Coronary artery (tissue), 2 donors: ENCODE measurements at places on chromosomes 1 and 21.

GRCh38 chr1:236111527-236112331 is 30.6 kb upstream of the GPR137B start:
- no peak for DNase-seq

- peak; percentile 83 for DNase-seq
These were observed 22.6 kb downstream of the ETNK2 start for GRCh38 chr1:204128964-204129896.

GRCh38 chr1:190439447-190439846 is 38.2 kb downstream of the BRINP3 start:
- no peak for DNase-seq

GRCh38 chr1:22387919-22388580 is 63.6 kb upstream of the ZBTB40 start:
- no peak for DNase-seq

- DNase-seq = no peak
These were observed 542.7 kb upstream of the ADGRL4 start for GRCh38 chr1:79549201-79549600.

GRCh38 chr1:203054642-203055041 is 28.4 kb downstream of the PPFIA4 start:
- no peak for DNase-seq

GRCh38 chr1:74328851-74329250 is 93.7 kb downstream of the TNNI3K start:
- DNase-seq = no peak

- no peak for DNase-seq
These were observed 1.6 kb upstream of the ENO1 start for GRCh38 chr1:8879922-8880676.

DNA sequence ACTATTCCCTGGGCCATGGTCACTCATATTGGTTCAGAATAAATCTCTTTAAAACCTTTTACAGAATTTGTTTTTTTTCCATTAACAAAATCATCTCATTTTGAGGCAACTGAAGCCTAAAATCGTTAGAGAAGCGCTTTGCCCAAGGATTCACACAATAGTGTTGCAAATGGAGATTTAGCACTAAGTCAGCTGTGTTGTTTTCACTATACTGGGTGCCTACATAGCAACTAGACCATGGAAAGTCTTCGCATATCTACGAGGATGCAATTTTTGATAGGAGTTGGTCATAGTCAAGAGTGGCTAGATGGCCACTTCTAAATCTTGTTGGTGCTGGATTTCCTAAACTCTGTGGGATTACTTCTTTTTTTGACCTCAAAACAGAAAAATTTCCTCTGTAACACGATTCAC is 530 bp upstream of the TIPRL start:
- DNase-seq = no peak

DNA sequence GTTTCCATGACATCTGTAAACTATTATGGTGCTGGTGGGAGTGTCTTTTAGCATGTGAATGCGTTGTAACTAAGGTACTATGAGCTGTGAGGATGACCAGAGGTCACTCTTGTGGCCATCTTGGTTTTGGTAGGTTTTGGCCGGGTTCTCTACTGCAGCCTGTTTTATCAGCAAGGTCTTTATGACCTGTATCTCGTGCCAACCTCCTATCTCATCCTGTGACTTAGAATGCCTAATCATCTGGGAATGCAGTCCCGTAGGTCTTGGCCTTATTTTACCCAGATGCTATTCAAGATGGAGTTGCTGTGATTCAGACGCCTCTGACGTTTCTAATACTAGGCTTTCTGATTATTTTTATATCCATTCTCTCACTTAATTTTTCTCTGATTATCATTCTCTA is 9.4 kb downstream of the NCAM2 start:
- DNase-seq = no peak

DNA sequence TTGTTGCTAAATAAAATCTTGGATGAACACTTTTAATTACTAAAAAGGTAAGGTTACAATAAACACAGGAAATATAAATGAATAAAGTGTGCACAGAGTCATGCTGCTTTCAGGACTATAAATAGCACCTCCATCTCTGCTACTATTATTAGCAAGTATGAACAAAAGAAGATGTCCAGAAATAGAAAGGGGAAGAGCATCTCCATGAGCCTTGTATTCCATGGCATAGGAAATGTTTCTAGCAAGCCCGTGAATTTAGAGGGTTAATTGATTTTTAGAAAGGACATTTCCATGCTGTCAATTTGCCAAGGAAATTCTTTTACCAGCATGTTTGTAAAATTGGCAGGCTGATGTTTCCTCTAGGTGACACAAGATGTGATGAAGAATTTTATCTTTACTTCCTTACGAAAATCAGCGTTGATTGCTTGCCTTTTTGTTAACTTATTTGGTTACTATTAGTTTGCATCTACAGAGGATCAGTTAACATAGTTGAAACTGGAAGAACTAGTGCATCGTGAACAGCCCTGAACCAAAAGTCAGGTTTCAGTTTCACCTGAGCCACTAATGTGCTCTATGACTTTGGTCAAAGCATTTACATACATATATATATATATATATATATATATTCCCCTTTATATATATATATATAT is 45.3 kb downstream of the NR5A2 start:
- no peak for DNase-seq

DNA sequence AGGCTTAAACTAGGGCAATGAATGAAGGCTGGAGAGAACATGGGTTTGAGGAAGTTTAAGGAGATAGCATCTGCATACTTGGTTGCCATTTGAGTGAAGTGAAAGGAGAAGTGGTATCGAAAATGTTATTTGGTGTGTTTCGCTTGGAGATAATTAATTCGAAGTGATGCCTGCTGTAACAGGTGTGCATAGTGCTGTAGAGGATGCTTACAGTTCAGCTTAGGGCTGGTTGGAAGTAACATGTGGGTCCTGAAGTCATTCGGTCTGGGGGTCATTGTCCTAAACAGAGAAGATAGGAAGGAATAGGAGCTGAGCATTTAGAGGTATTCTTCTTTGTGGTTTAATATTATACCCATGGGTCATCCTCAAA is 301 bp upstream of the NUDT17 start:
- no peak for DNase-seq

GRCh38 chr21:37917612-37918011 is 1.4 kb upstream of the KCNJ6 start:
- no peak for DNase-seq

- no peak for DNase-seq
These were observed 52.6 kb downstream of the DESI2 start for GRCh38 chr1:244705261-244706234.

- no peak for DNase-seq
These were observed 498.1 kb downstream of the LMO4 start for GRCh38 chr1:87826681-87827251.

DNA sequence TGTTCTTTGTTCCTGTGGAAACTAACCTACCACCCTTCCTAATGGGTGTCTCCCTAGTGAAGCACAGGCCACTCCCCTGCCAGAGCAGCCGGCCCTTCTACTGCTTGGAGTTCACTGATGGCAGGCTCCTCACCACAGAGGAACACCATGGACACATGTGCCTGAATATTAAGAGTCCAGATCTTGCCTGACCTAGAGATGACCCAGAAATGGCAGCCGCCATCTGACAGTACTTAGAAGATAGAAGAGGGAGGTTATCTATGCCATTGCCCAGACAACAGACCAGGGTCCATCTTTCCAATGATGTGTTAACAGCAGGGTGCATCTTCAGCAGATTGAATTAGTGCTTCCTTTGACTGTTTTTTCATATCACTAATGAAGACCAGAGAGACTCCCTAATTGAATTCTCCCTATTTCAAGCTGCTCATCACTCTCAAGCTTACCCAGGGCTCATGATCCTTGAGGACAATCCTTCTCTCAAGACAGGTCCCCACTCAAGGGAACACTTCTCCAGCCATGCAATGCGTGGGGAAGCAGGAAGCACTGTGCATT is 59.8 kb downstream of the PLEKHA6 start:
- DNase-seq = no peak

- DNase-seq = no peak
These were observed 4.2 kb downstream of the LGR6 start for GRCh38 chr1:202197653-202198365.

- no peak for DNase-seq
These were observed 12.5 kb downstream of the TRAF3IP3 start for GRCh38 chr1:209768354-209768774.

DNA sequence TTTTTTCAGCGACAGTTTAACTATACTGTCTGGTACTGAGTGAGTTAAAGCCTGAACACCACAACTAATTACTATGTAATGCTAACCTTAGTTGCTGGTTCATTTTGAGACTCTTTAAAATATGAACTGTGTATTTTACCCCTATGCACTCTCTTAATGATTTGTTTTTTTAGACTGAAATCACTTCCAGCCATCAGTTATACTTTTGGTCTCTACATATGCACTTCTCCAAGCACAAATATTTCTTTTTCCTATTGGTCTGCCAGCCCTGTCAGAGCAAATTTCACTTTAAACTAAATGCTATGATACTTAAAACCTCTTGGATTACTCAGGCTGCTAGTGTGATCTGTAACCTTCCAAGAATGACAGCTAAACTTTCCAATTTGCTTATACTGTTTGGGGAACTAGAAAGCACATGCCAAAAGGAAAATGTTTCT is 38.1 kb upstream of the SCYL3 start:
- DNase-seq = no peak

GRCh38 chr1:15184436-15185241 is 31.1 kb downstream of the TMEM51 start:
- DNase-seq = no peak
